Daoy (cell line): ENCODE measurements at places on chromosomes 11 and 22. TPM values are rescaled to one million over a fixed set of nuclear protein-coding genes. Genes with fewer than 3 reads are reported as not detected.
A peak's percentile ranks its signal among the peaks of the same experiment; 100 is the strongest.

DNA sequence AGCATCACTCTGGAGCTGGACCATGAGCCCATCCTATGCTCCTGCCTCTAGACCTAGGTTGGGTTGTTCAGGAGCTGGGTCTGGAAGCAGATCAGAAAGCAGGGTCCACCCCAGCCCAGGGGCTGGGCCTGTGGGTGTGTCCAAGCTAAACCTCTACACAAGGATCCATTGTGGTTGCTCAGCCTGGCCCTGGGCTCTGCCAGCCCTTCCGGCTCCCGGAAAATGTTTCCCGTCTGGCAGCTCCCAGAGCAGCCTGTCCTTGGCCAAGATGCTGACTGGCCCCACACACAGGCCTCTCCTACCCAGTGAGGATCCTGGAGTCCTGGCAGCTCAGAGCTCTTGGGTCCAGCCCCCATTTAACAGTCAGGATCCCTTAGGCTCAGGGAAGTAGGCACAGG lies 35.3 kb upstream of the FCHSD2 start:
- DNase-seq: no peak

Gene CARD18
- total RNA-seq: 0.80 and 1.0 TPM in 2 replicates

Gene COA4
- total RNA-seq: 102 and 109 TPM in 2 replicates

DNA sequence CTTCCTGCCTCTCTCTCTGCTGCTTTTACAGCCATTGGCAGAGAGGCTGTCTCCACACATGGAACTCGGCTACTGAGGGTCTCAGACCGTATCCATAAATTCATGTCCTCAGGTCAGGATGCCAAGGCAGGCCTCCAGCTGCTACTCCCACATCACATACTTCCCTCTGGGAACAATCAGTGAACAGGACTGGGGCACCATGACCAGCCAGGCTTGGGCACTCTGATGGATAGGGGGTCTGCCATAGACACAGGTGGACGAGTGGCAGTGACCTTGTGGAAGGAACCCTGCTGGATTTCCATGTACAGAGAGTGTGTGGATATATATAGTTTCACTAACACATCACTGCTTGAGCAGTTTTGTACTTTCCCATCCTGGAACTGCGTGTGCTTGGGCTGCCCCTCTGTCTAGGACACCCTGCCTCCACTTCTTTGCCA lies 97.7 kb upstream of the PARVA start:
- DNase-seq: no peak

Gene GAS2L1
- 10.0 and 11.1 TPM in 2 replicates for total RNA-seq

DNA sequence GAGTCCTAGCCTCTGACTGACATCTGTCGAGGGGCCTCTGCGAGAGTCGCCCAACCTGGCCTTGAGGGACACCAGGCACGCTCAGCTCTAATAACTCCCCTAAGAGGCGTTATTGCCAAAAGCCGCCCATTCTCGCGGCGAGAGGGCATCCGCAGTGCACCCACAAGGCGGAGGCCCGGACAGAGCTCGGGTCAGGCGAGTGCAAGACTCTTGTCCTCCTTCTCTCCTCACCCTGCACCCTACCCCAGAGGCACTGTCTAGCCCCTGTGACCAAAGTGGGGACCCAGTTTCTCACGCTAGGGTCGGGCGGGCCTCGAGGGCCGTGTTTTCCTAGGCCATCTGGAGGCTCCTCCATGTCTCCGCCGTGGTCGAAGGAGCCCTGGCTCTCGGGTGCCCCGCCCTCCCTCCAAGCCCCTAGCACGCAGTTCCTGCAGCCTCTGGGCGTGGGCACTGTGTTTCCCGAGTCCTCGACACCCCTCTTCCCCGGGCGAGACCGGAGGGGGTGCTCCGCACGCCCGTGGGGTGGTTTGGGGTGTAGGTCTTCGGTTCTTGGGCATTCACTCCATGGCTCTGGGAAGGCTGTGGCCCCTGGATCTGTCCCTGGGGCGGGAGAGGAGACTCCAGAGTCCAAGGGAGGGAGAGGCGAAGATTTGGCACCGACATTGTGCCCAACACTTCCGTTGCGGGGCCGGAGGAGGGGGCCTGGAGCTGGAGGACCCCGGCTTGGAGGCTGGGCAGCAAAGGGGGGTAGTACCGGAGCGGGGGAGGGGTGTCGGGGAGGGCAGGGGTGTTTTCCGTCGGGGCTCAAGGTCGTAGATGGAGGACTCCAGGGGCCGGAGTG lies 1.0 kb downstream of the CHRM4 start:
- DNase-seq: peak; percentile 25

GRCh38 chr11:128544471-128545051 lies 42.8 kb downstream of the ETS1 start:
- no peak for DNase-seq

GRCh38 chr22:25448435-25449051 lies 115.9 kb upstream of the GRK3 start:
- DNase-seq: peak; percentile 16

DNA sequence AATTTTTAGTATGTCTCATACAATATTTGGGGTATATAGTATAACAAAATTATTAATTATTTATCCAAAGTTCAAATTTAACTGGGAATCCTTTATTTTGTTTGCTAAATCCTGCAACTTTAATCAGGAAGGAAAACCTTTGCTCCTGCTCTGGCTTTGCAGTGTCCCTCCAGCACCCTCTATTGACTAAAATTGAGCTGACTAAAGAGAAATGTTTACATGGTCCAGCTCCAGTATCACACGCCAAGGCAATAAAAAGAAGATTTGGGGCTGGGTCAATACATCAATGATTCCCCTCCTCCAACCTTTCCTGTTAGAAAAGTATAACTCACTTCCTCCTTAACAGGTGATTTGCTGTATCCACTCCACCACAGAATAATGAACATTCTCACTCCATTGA lies 153.0 kb upstream of the LRRC4C start:
- no peak for DNase-seq

DNA sequence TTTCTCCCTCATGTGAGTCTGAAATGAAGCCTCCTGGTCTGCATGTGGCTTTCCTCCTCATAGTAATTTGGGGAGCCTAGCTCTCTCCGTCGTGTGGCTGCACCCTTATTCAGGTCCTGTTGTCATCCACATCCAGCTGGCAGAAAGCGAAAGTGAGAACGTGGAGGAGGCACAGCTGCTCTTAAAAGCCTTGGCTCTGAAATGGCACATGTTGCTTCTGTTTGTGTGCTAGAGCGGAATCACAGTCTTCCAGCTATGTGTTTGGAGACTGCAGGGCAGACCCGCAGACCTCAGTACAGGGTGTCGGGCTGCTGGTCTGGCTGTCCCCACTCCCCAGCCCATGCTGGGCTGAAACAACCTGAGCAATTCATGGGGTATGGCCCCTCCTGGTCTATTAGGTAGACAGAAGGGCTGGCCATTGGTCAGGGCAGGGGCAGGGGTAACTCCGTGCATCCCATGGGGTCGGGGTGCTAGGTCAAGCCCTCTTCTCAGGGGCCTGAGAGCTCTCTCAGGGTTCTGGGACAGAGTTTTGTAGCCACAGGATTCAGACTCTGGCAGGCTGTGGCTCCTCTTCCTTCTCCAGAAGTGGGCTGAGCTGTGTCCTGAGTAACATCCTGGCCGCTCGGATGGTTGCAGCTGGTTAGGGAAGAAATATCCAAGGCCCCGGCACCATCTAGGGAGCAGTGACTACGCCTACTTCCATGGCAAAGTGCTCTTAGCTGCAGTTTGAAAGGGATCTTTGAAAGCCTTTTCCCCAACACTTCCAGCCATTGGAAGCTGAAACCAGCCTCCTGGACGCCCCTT lies 50.6 kb downstream of the C11orf96 start:
- peak; percentile 25 for DNase-seq

Gene LRP5
- 13.8 and 17.2 TPM in 2 replicates for total RNA-seq

- peak; percentile 68 for DNase-seq
These were observed 7.7 kb downstream of the SLC37A2 start for GRCh38 chr11:125070699-125071254.

Gene RBFOX2
- 67.0 and 83.1 TPM in 2 replicates for total RNA-seq

Gene OR52I1
- not detected in 2 replicates for total RNA-seq

DNA sequence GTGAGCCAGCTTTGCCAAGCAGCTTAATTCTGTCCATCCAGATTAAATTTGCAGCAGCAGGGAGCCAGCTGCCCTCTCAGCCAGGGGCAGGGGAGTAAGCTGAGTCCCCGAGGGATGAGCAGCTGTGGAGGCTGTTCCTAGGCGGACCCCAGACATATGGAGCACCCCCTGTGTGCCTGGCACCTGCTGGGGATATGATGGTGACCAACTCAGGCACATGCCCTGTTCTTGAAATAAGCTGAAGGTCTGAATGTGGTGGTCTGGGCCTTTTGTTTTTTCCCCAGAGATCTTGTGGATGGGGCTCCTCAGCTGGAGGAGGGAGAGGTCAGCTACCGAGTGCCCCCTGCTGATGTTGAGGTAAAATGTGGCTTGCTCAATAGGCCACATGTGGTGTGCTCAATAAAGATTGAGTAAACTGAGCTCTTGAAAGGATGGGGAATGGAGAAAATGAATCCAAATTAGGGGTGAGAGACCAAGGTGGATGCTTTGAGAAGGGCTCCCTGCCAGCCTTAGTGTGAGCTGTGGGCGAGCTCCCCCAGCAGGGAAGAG lies 103.3 kb upstream of the NNMT start:
- DNase-seq: no peak

Gene RIMBP3B
- 0.12 and 0.63 TPM in 2 replicates for total RNA-seq

DNA sequence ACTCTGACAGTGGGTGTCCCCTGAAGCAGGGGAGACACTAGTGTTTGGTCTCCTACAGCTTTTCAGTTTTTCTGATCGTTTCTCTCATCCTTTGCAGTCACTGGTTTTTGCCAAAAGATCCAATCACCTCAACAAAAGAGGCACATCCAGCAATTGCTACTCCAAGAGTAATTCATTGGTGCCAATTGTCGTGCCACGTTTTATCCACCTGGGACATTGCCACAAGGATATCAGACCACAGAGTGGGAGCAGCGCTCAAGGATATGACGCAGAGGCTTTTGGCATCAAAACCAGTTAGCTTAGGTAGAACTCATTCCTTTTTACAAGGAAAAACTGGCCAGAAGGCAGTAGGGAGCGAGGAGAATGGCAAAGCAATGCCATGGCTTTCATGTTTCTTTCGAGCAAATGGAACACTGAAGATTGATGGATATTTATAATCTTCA lies 40.9 kb upstream of the BLID start:
- peak; percentile 88 for DNase-seq

- no peak for DNase-seq
These were observed 1060.7 kb downstream of the FAM181B start for GRCh38 chr11:81673001-81673400.

DNA sequence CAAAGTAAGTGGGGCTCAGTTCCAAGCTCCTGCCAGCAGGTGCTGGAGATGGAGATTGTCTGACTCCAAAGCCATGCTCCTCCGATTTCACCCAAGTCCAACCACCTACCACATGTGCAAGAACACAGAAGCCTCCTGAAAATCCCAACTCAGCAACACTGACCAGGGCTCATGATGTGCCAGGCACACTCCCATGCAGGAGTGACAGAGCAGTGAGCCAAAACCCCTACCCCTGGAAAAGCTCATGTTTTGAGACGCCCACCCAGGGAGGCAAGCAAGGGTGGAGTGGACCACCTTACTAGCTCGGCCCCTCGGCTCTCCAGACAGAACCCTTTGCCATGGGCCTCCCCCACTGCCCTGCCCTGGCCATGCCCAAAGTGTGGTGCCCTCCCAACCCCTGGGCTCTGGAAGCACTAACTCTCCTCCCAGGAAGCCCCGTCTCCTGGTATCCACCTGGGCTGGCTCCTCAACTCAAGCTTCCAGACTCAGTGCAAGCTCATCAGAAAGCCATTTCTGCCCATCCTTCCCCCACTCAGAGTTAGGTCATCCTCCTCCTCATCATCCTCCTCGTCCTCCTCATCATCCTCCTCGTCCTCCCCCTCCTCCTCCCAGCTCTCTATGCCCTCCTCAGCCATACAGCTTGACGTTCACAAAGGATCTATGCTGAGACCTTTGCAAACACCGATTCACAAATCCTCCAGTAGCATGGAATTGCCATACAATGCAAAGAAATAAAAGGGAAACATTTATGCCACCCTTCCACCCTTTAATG lies 154.9 kb downstream of the MPPED1 start:
- no peak for DNase-seq

Gene PLA2G3
- 0.51 and 0.80 TPM in 2 replicates for total RNA-seq

Gene ARHGAP42
- total RNA-seq: 6.7 and 6.9 TPM in 2 replicates

DNA sequence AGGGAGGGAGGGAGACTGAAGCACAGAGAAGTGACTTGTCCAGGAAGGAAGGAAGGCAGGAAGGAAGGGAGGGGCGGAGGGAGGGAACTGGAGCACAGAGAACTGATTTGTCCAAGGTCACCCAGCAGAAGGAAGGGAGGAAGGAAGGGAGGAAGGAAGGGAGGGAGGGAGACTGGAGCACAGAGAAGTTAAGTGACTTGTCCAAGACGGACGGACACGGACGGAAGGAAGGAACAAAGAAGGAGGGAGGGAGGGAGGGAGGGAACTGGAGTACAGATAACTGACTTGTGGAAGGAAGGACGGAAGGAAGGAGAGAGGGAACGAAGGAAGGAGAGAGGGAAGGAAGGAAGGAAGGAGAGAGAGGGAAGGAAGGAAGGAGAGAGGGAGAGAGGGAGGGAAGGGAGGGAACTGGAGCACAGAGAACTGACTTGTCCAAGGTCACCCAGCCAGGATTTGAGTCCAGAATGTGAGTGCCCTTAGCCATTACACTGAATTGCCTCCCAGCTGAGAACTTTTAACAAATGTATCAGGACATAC lies 1.5 kb downstream of the SLC35F2 start:
- peak; percentile 55 for DNase-seq

DNA sequence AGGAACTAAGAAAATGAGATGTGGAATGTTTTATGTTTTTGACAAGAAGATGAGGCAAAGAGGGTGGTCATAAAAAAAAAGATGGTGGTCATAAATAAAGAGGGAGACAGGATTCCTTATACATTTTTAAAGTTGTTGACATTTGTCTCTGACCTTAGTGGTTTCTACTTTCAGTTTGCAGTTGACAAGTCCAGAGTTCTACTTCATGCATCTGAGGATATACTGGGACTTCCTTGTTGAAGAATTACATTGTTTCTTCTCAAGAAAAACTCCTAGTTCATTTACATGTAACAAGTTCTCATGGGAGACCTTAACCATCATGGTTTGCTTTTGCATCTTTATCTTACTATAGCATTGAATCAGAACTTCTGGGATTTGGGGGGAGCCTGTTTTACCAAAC lies 1.2 kb downstream of the OR6X1 start:
- DNase-seq: no peak

Gene FZD4
- total RNA-seq: 1.9 and 2.9 TPM in 2 replicates

DNA sequence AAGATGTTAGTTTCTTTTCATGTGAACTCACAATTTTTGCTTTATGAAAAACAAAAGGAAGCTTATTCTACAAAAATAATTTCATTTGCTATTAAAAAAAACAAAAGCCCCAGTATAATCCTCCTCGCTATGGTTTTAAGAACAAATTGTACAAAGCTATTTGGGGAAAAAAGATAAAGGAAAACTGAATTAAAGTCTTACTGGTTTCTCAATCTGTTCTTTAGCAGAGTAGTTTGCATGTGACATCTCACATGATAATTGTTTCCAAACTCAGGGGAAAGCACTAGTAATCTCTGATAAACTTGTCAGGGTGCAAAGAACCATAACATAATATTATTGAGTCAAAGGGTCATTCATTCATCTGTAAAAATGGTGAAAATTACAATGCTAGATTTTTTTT lies 2.9 kb upstream of the DDI1 start:
- DNase-seq: no peak

Gene ZNRF3
- 2.8 and 5.5 TPM in 2 replicates for total RNA-seq
